Activated T-cell treated with anti-CD3 and anti-CD28 coated beads, Interleukin-2, amount 50 U/mL, for 72 hours (primary cell): ENCODE measurements at places on chromosomes 1 and 21. TPM values are rescaled to one million over a fixed set of nuclear protein-coding genes. Genes with fewer than 3 reads are reported as not detected.

RXFP4 gene
- not detected for total RNA-seq

DNA sequence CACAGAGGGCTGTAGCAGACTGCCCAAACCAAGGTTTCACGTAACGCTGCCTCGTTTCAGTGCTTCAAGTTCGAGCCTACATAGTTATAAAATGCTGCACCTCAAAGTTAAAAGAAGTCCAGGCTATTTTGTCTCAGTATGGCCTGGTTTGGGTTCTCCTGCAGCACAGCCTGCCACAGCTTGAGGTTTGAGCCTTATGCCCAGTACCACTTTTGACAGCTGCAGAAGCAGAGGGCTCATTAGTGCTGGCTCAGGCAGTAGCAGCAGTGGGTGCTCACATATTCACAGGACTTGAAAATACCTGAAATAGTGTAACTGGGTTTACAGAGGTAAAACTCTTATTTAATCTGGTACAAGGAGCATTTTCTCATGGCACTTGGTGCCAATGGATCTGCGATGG lies 15.3 kb downstream of the SPATA46 start:
- no peaks in the 10 kb centered on the region for H3K27me3 ChIP-seq
- H3K27ac ChIP-seq, result no peak overlapping the region
- H3K4me1 ChIP-seq, result no peaks in the 10 kb centered on the region
- H3K4me3 ChIP-seq, result no peak overlapping the region
- H3K36me3 ChIP-seq, result no peaks in the 10 kb centered on the region
- DNase-seq, result no peak

GRCh38 chr1:229196404-229197264 lies 74.3 kb upstream of the RAB4A start:
- no peaks in the 10 kb centered on the region for H3K27me3 ChIP-seq
- H3K27ac ChIP-seq, result no peak overlapping the region
- peaks cover 15% of the 10 kb centered on the region for H3K4me1 ChIP-seq
- no peaks in the 10 kb centered on the region for H3K36me3 ChIP-seq
- H3K4me3 ChIP-seq, result no peak overlapping the region
- no peak for DNase-seq

PDE9A gene
- 19.3 TPM for total RNA-seq

DNA sequence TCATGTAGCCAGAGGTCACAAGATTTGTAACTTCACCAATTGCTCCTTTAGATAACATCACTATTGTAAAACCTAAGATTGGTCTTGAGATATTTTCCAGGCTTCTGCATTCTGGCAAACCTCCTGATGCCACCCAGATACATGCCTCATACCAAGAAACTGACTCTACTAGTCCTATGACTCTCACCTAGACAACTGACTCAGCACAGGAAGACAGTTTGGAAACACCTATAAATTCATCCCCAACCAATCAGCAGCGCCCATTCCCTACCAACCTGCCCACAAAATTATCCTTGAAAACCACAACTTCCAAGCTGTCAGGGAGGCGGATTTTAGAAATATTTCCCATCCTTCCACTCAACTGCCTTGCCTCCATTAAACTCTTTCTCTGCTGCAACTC lies 2.6 kb downstream of the NME7 start:
- H3K36me3 ChIP-seq, result peaks cover 4% of the 10 kb centered on the region
- peaks cover 18% of the 10 kb centered on the region for H3K4me1 ChIP-seq
- H3K4me3 ChIP-seq, result no peak overlapping the region
- DNase-seq, result peak; percentile 23

- H3K4me3 ChIP-seq, result peak overlapping the region; percentile 74
- H3K4me1 ChIP-seq, result peaks cover 46% of the 10 kb centered on the region
- H3K36me3 ChIP-seq, result peaks cover 6% of the 10 kb centered on the region
- no peak overlapping the region for H3K27ac ChIP-seq
Observed at GRCh38 chr1:231421546-231421970, 529 bp downstream of the EGLN1 start.

LCA5L gene
- total RNA-seq, result not detected

C1QC gene
- not detected for total RNA-seq

- no peak overlapping the region for H3K27ac ChIP-seq
- no peaks in the 10 kb centered on the region for H3K36me3 ChIP-seq
- DNase-seq, result no peak
- no peak overlapping the region for H3K4me3 ChIP-seq
Observed at GRCh38 chr1:54273092-54273794, 73.3 kb downstream of the MRPL37 start.

PLD5 gene
- total RNA-seq, result not detected

SLC25A34 gene
- 2.5 TPM for total RNA-seq

SLAMF9 gene
- not detected for total RNA-seq

GRCh38 chr1:3707298-3707938 lies 44.8 kb upstream of the CCDC27 start:
- H3K27ac ChIP-seq, result no peak overlapping the region
- no peak for DNase-seq
- H3K36me3 ChIP-seq, result no peaks in the 10 kb centered on the region
- no peaks in the 10 kb centered on the region for H3K27me3 ChIP-seq
- H3K4me1 ChIP-seq, result no peaks in the 10 kb centered on the region
- no peak overlapping the region for H3K4me3 ChIP-seq

CASZ1 gene
- 14.7 TPM for total RNA-seq

DNA sequence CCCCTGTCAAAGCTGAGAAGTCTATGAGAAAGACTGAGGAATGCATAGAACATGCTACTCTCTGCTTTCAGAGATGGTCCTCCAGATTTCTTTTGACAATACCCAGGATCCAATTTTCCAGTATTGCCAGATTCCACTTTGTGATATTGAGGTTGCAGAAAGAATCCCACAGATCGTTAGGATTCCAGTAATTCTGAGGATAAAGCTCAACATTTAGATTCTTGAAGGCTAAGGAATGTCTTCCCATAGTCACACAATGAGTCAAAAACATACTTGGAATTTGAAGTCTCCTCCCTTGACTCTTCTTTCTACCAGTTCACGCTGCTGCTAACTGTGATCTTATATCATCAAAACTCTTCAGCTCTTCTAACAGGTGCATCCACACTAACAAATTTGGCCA lies 57.1 kb downstream of the TNFSF18 start:
- H3K27ac ChIP-seq, result no peak overlapping the region
- DNase-seq, result no peak
- no peak overlapping the region for H3K4me3 ChIP-seq
- H3K4me1 ChIP-seq, result no peaks in the 10 kb centered on the region
- peaks cover 3% of the 10 kb centered on the region for H3K36me3 ChIP-seq

PPM1J gene
- total RNA-seq, result 1.3 TPM

DNA sequence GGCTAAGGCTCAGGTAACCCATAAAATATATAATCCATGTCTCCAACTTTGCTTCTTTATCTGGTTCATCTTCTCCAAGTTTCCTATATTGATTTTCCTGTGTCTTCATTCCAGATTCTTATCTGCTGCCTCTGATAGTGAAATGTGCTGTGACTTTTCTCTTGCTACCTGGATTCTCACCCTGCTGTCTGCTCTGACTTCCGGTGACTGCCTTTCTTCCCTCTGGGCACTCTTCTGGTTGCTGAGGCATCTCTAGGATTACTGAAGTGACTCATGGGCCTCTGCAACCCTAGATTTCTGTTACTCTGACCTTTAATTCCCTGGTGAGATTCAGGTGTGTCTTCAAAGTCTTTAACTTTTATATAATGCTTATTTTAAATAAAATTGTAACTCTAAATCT lies 46.9 kb downstream of the GIPC2 start:
- DNase-seq, result no peak
- H3K4me1 ChIP-seq, result no peaks in the 10 kb centered on the region
- peaks cover 16% of the 10 kb centered on the region for H3K27me3 ChIP-seq
- H3K27ac ChIP-seq, result no peak overlapping the region

DNA sequence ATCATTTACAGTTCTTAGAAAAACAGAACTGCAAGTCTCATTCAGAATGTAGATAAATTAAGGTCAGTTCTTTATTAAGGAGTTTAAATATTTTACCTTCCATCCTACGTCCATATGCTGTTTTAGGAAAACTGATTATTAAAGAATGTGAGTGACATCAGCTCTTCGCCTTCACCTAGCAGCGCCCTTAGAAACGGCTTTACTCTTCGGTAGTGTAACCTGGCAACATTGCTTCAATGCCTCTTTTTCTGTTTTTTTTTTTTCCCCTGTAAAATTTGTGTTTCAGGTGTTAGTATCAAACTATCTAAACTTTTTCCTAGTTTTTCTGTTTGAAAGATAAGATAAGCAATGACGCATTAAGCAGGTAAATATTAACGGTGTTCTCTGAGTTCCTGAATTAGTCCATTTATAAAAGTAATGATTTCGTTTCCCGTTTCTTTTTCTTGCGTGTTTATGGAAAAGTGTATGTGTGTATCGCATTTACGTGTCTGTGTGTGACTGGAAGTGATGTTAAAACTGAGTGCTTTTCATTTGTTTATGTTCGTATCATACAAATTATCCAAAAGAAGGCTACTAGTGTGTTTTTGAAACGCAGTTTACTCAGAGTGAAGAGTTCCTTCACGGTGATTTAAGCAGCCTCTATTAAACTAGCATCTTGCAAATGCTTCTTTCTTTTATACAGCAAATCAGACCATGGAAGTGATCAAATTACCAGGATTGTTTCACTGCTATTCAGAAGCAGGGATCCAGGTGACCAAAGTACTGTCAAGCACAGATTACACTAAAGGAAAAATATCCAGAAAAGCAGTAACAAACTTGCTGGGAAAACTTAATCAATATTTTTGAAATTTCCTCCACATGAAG lies 139.0 kb downstream of the SDCCAG8 start:
- H3K27me3 ChIP-seq, result no peaks in the 10 kb centered on the region
- no peak overlapping the region for H3K4me3 ChIP-seq
- DNase-seq, result no peak
- H3K36me3 ChIP-seq, result no peaks in the 10 kb centered on the region

GRCh38 chr1:60564916-60565750 lies 491.6 kb upstream of the C1orf87 start:
- no peak overlapping the region for H3K4me3 ChIP-seq
- no peaks in the 10 kb centered on the region for H3K4me1 ChIP-seq
- H3K27me3 ChIP-seq, result no peaks in the 10 kb centered on the region

PTAFR gene
- 0.46 TPM for total RNA-seq

DNA sequence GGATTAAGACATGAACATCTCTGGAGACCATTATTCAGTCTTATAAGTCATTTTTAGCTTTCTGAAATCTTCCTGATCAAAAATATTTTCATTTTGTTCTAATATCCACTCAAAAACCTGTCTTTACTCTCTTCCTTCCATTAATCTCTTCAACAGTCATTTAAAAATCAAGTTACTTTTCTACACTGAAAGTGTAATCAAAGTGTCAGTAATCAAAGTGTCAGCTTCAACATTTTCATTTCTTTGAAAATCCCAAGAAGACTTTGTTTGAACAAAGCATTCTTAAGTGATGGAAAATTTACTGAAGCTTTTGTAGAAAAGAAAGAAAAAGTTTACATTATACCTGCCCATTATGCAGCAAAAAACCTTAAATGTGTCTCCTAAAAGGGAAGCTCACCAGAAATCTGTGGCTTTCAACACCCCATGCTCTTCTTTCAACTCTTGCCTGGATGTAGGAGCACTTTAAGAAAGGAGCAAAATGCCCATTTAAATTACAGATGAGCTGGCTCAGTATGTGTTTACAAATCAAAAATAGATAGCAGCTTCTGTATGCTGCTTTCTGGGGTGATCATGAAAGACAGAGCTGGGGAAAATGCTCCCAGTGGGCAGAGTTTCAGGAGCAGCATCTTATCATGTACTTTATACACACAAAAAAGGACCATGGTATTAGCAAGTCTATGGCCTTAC lies 260.8 kb upstream of the NCAM2 start:
- H3K4me1 ChIP-seq, result no peaks in the 10 kb centered on the region
- no peak for DNase-seq
- H3K27me3 ChIP-seq, result no peaks in the 10 kb centered on the region
- H3K4me3 ChIP-seq, result no peak overlapping the region
- no peak overlapping the region for H3K27ac ChIP-seq

FAM3B gene
- not detected for total RNA-seq

- no peak overlapping the region for H3K4me3 ChIP-seq
- H3K4me1 ChIP-seq, result no peaks in the 10 kb centered on the region
- no peaks in the 10 kb centered on the region for H3K36me3 ChIP-seq
Observed at GRCh38 chr1:30166174-30166573, 557.2 kb downstream of the MATN1 start.

GUCA2B gene
- not detected for total RNA-seq

DNA sequence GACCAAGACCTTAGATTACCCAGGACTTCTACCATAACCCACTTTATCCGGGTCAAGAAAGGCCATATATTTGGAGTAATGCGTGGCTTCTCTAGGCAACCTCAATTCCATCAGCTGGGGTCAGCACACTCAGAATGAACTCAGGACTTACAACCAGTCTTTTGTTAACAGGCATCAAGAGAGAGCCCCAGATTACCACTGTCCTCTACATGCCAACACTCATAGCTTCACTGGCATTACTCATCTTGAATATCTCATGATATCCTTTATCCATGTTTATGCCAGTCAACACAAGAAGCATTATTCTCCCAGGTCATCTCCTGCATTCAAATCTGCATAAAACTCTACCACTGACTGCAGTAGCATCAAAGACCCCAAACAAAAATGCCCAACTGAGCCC lies 6.6 kb upstream of the FCGR2A start:
- no peak for DNase-seq
- no peak overlapping the region for H3K27ac ChIP-seq
- peaks cover 35% of the 10 kb centered on the region for H3K27me3 ChIP-seq
- H3K4me3 ChIP-seq, result no peak overlapping the region
- H3K36me3 ChIP-seq, result no peaks in the 10 kb centered on the region
- H3K4me1 ChIP-seq, result peaks cover 9% of the 10 kb centered on the region

- peak overlapping the region; percentile 95 for H3K4me3 ChIP-seq
- H3K4me1 ChIP-seq, result peaks cover 73% of the 10 kb centered on the region
- H3K27me3 ChIP-seq, result no peaks in the 10 kb centered on the region
- H3K36me3 ChIP-seq, result peaks cover 11% of the 10 kb centered on the region
Observed at GRCh38 chr1:26545969-26546323, 16.4 kb downstream of the RPS6KA1 start.

DMBX1 gene
- total RNA-seq, result not detected

DNA sequence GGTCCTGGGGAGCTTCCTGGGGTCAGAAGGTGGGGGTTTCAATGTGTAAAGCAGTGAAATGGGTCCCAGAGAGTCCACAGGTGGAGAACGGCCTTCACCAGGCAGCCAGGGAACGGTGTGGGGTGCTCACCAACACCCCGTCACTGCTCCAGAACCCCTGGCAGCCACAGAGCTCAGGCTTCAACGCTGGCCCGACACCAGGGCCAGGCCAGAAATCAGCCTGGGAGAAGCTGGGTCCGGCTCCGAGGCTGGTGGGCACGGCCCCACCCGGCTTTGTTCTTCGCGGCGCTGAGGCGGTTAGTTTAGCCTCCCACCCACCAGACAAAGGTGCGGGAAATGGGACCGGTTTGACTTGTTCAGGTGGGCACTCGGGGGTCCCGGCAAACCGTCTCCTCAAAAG lies 24.8 kb upstream of the C1orf159 start:
- H3K4me3 ChIP-seq, result no peak overlapping the region
- no peaks in the 10 kb centered on the region for H3K27me3 ChIP-seq
- no peaks in the 10 kb centered on the region for H3K36me3 ChIP-seq
- peaks cover 37% of the 10 kb centered on the region for H3K4me1 ChIP-seq
- no peak for DNase-seq
- no peak overlapping the region for H3K27ac ChIP-seq

SIM2 gene
- total RNA-seq, result 1.9 TPM
